T-helper 1 cell (primary cell): ENCODE measurements at places on chromosomes 5 and 9.

- DNase-seq: no peak
Measured at GRCh38 chr9:137728444-137729311, 109.9 kb downstream of the EHMT1 start.

- DNase-seq: no peak
Measured at GRCh38 chr5:32042551-32042961, 131.6 kb downstream of the GOLPH3 start.

- no peak for DNase-seq
Measured at GRCh38 chr5:60332244-60333004, 367.5 kb downstream of the DEPDC1B start.

DNA sequence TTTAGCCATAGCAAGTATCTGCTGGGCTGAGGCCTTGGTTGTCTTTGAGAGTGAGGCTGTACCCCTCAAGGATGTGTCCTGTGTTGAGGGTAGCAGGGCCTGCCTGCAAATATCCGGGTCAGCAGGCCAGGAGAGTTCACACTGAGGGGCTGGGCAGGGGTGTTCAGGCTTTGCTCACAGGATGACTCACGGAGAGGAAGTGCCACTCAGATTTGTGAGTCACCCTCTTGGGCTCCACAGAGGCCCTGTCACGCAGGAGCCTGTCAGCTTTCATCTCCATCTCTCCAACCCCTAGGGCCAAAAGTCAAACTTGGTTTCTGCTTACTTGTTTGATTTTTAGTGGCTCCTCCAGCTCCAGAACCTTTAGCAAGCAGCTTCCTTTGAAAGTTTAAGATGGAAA is 211.5 kb downstream of the SEC61B start:
- DNase-seq: no peak

- DNase-seq: no peak
Measured at GRCh38 chr9:1708219-1708618, 306.9 kb upstream of the SMARCA2 start.

GRCh38 chr9:16602494-16602893 is 268.0 kb downstream of the BNC2 start:
- no peak for DNase-seq

DNA sequence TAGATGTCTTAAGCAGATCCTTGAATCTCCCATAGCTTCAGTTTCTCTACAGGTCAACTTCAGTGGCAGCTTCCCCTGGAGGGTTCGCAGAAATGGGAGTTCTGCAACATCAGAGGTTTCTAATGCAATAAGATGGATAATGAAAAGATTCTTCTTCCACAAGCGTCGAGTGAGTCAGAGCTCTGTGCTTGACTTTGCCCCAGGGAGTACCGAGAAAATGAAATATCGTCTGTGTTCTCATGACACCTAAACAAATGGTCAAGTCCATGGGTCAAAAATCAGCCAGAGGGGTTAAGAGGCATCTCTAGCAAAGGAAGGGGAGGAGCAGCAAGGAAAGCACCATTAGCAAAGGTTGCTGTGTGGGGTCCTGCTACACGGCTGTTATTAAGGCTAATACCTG is 3.2 kb upstream of the ADRA1B start:
- no peak for DNase-seq

- no peak for DNase-seq
Measured at GRCh38 chr5:173338380-173339015, 10.3 kb upstream of the STC2 start.

DNA sequence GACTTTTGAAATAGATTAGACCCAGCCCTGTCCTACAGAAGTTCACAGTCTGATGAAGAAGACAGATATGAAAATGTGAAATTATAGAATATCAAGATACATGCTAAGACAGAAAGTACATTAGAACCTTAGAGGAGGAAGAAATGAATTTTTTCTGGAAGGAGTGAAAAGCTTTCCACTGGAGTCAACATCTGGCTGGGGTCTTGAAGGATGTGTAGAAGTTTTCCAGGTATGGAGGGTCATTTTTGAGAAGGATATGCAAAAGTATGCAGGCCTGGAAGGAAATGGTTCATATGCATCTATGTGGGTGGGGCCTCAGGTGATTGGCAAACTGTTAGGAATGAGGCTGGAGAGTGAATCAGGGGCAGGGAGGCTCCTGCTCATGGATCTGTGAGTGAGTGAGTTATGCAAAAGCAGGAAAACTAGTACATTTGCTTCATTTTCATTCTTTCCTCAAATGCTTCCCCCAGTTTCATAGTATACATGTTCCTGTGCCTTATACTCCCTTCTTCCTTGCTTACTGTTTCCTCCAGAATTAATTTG is 142.3 kb downstream of the GRIA1 start:
- no peak for DNase-seq

DNA sequence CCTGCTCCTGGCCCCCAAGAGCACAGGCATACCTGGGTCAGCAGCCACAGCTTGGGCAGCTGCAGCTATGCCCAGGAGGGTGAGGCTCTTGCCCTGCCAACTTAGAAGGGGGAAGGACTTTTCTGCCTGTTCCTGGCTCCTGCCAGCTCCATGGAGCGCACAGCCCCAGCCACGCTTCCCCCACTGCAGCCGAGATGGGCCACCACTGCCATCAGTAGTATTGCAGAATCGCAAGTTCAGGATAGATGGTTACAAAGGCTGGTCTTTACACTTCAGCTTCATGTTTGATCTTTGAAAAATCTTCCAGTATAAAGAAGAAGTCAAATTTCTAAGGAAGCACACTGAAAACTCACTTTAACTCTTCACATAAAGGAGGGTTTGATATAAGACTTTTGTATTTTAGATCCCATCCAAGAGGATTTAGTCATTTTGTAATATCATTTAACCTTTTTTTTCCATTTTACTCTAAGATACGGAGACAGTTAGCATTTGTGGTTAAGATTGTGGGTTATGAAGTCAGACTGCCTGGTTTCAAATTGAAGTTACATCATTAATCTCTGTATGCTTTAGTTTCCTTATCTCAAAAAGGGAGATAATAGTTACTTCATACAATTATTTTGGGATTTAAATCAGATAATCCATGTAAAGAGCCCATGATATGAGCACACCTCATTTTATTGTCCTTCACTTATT is 81.8 kb downstream of the NLN start:
- peak; percentile 73 for DNase-seq

- DNase-seq: no peak
Measured at GRCh38 chr9:28539434-28540070, 966.3 kb upstream of the C9orf72 start.
